NCI-H1092 (cell line): ENCODE measurements at places on chromosomes 16 and 17.
A peak's percentile ranks its signal among the peaks of the same experiment; 100 is the strongest.

DNA sequence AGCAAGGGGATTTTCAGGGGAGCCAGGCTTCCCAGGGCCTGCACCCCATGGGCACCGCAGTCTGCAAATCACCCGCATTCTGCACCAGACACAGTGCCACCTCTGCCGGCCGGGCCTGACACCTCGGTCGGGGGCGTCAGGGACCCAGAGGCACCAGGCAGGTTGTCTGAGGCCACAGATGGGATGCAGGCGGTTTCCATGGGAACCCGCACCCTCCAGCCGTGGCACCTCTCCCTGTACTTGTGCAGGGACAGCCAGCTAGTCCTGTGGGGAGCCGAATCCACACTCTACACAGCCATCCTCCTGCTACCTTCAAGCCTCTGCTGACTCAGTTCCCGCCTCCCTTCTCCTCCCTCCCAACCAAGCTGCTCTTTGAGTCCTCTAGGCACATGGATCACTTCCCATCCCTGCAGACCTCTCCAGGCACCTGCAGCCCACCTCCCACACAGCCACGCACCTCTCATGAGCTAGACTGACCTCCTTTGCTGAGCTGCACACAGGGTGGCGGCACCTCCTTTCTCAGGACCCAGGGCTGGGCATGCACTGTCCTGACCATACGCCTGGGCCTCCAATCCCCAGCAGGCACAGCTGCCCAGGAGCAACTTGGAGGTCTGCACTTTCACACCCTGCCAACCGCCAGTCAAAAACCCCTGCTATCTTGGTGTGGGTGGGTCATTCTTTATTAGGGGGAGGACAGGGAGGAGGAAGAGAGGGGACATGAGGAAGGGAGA is 119.5 kb downstream of the C16orf78 start:
- DNase-seq, result no peak

GRCh38 chr16:1788095-1788707 is 5.3 kb downstream of the IGFALS start:
- no peak for DNase-seq

DNA sequence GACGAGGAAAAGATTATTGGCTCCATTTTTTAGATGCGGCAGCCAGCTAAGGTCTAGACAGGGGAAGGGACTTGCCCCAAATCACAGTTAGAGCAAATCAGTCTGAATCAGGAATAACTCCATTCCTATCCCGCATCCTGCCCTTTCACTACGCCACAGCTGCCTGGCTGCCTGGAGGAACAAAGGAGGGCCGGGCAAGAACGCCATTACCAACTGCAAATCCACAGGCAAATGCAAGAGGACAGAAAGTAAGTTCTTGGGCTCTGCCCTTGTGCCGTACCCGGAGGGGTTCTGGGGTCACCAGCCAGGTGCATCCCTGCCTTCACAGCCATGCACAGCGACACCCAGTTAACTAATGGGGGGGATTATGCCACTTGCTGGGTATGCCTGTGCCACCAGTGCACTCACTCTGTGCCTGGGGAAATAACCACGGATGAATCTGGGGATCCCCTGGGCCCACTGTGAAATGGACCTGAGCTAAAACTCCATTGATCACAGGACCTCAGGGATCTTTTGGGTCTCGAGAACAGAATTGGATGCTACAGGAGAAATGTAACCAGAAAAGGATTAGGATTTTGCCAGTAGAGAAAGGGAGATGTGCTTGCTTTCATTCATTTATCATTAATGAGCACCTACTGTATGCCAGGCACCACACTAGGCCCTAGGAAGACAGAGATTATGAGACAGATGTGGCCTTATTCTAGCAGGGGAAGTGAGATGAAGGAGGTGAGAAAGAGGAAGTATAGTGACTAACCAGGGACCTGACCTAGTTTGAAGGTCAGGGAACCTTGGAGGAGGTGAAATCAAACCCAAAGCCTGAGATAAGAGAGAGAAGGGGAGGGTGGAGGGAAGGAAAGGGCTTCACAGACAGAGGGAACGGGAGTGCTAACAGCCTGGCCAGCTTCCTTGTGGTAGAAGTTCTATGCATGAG is 17.7 kb downstream of the BCL7C start:
- DNase-seq, result no peak

- DNase-seq, result peak; percentile 32
Observed at GRCh38 chr16:24685539-24686432, 43.7 kb upstream of the TNRC6A start.

DNA sequence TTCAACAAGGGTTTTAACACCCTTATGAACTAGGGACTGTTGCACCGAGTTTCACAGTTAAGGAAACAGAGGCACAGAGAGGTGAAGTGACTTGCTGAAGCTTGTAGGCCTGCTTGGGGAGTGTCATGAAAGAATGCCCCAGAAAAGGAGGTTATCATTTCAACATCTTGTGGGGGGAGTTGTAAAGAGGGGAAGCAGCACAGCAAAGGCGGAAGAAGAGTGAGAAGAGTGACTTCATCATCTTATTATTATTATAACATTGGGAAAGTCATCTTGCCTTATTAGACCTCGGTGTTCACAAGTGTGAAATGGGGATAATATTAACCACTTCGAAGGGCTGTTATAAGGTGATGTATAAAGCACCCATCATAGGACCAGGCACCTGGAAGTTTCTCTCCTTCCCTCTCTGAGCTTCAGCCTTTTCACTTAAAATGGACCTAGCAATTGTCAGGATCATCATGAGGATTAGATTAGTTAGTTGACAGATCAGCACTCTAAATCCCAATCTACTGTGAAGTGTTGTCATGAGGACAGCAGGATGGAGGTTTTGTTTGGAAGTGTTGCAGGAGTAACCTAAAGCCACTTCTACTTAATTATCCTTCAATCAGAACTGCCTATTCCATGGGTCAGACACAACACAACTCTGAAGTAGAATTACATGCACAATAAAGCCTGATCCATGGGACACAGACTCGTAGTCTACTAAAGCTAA is 2.3 kb downstream of the CCL4 start:
- DNase-seq, result no peak

GRCh38 chr16:55900616-55901393 is 25.6 kb upstream of the CES5A start:
- no peak for DNase-seq

- no peak for DNase-seq
Observed at GRCh38 chr16:85940214-85940613, 41.3 kb downstream of the IRF8 start.

DNA sequence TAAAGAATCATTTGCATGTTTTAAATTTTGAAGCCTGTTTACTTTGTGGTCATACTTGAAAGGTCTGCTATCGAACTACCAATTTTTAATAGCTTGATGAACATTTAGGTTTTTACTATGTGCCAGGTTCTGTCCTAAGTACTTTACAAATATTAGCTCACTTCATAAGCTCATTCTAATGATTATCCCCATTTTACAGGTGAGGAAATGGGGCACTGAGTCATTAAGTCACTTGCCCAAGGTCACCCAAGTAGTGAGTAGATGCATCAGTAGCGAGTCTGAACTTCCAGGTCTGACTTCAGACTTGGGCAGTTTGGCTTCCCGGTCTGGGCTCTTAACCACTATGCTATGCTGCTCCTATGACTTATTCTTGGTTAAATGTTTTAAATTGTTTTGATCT is 4.0 kb downstream of the NDEL1 start:
- DNase-seq, result no peak
